Right lobe of liver (tissue), 6 donors: ENCODE measurements at places on chromosomes 1 and 21. TPM values are rescaled to one million over a fixed set of nuclear protein-coding genes. Genes with fewer than 3 reads are reported as not detected.

The PRKCZ gene
- total RNA-seq = 10.3 TPM

The MATN1 gene
- not detected for total RNA-seq

The KIF26B gene
- total RNA-seq = 0.55 TPM

GRCh38 chr1:52400131-52400530 is 4.1 kb downstream of the ORC1 start:
- no peak for DNase-seq
- H3K4me3 ChIP-seq = no peak overlapping the region
- H3K4me1 ChIP-seq = peaks cover 11% of the 10 kb centered on the region
- H3K27ac ChIP-seq = no peak overlapping the region

DNA sequence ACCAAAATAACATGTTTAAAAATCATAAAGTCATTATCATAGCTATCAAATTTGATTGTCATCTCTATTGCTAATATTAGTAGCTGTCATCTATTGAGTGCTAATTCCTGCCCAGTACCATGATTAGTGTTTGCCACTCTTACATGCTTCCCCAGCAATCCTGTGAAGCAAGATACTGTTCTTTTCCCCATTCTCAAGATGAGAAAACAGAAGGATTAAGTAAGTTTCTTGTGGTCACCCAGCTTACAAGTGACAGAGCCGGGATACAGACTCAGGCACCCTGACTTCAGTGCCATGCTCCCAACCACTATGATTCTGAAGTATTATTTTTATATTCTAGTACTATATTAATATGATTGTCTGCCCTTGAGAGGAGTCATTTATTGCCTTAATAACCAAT is 36.5 kb downstream of the LRRC8C start:
- no peak overlapping the region for H3K4me3 ChIP-seq
- no peaks in the 10 kb centered on the region for H3K27me3 ChIP-seq
- no peaks in the 10 kb centered on the region for H3K4me1 ChIP-seq
- H3K36me3 ChIP-seq = no peaks in the 10 kb centered on the region

DNA sequence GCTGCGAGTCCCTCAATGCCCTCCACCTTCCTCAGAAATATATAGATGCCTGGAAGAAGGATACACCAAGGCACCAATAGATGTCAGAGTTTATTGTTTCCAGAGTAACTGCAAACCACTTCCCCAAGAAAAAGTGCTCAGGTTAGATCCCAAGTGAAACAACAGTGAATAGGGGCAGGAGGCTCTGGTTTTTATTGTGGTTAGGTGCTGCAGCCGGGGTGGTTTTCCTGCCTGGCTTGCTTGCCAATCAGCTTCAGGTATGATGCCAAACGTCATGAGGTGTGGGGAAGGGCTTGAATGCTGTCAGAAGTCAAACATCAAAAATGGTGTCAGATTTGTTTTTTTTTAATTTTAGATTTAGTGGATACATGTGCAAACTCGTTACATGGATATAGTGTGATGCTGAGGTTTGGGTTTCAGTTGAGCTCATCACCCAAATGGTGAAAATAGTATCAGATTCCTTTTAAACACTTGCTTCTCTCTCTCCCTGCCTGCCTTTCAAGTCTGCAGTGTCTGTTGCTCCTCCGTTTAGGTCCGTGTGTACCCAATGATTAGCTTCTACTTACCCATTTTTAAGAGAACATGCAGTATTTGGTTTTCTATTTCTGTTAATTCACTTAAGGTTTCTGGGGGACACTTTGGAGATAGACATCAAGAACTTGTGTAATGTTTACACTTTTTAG is 1317.0 kb downstream of the MRPL39 start:
- no peaks in the 10 kb centered on the region for H3K4me1 ChIP-seq
- DNase-seq = no peak
- no peaks in the 10 kb centered on the region for H3K27me3 ChIP-seq
- H3K4me3 ChIP-seq = no peak overlapping the region

GRCh38 chr1:157455318-157455717 is 97.0 kb downstream of the FCRL5 start:
- no peak overlapping the region for H3K27ac ChIP-seq
- H3K4me3 ChIP-seq = no peak overlapping the region
- no peaks in the 10 kb centered on the region for H3K36me3 ChIP-seq
- no peaks in the 10 kb centered on the region for H3K4me1 ChIP-seq
- no peaks in the 10 kb centered on the region for H3K27me3 ChIP-seq
- no peak for DNase-seq

- H3K36me3 ChIP-seq = no peaks in the 10 kb centered on the region
- no peaks in the 10 kb centered on the region for H3K4me1 ChIP-seq
Observed at GRCh38 chr1:20416706-20417105, 69.3 kb downstream of the CAMK2N1 start.

DNA sequence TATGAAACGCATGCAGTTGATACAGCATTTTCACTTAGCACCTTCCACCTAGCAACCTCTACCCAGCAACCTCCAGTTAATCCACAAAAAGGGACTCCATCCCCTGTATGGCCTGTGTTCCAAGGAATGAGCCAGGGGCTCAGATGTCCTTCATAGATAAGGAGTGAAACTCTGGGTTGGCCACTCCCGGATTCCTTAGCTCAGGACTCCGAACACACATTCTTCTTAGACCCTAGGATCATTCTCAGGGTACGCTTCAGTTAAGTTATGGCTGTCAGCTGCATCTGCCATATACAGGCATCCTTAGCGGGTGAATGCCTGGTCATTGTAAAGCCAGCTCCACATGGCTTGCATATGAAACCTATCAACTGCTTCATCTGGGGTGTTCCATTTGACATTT is 15.9 kb upstream of the IFI6 start:
- no peaks in the 10 kb centered on the region for H3K36me3 ChIP-seq
- no peaks in the 10 kb centered on the region for H3K4me1 ChIP-seq
- H3K4me3 ChIP-seq = no peak overlapping the region
- no peaks in the 10 kb centered on the region for H3K27me3 ChIP-seq
- DNase-seq = no peak

DNA sequence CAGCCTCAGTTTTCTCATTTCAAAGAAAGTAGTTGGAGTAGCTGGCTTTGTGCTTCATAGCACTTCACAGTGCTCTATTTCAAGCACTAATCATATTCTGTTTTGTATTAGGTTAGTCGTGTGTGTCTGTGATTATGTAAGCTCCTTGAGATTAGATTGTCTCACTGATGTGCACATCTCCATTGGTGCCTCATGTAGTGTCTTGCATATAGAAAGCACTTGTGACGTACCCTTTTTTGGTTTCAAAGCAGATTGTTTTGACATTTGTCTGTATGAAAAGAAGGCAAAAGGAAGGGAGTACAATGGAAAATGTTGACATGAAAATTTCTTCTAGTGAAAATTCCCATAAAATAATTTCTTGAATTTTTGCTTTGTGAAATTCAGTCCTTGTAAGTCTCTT is 13.9 kb downstream of the BTBD8 start:
- H3K4me1 ChIP-seq = no peaks in the 10 kb centered on the region
- H3K27me3 ChIP-seq = no peaks in the 10 kb centered on the region
- no peaks in the 10 kb centered on the region for H3K36me3 ChIP-seq
- H3K4me3 ChIP-seq = no peak overlapping the region
- DNase-seq = no peak

- DNase-seq = peak; percentile 64
- no peaks in the 10 kb centered on the region for H3K27me3 ChIP-seq
- H3K27ac ChIP-seq = no peak overlapping the region
- H3K4me3 ChIP-seq = no peak overlapping the region
- peaks cover 1% of the 10 kb centered on the region for H3K36me3 ChIP-seq
Observed at GRCh38 chr1:6519935-6520671, 28.6 kb upstream of the PLEKHG5 start.

GRCh38 chr1:181386951-181387350 is 96.4 kb upstream of the CACNA1E start:
- H3K36me3 ChIP-seq = no peaks in the 10 kb centered on the region
- no peaks in the 10 kb centered on the region for H3K27me3 ChIP-seq
- no peak overlapping the region for H3K27ac ChIP-seq
- DNase-seq = no peak
- no peak overlapping the region for H3K4me3 ChIP-seq

DNA sequence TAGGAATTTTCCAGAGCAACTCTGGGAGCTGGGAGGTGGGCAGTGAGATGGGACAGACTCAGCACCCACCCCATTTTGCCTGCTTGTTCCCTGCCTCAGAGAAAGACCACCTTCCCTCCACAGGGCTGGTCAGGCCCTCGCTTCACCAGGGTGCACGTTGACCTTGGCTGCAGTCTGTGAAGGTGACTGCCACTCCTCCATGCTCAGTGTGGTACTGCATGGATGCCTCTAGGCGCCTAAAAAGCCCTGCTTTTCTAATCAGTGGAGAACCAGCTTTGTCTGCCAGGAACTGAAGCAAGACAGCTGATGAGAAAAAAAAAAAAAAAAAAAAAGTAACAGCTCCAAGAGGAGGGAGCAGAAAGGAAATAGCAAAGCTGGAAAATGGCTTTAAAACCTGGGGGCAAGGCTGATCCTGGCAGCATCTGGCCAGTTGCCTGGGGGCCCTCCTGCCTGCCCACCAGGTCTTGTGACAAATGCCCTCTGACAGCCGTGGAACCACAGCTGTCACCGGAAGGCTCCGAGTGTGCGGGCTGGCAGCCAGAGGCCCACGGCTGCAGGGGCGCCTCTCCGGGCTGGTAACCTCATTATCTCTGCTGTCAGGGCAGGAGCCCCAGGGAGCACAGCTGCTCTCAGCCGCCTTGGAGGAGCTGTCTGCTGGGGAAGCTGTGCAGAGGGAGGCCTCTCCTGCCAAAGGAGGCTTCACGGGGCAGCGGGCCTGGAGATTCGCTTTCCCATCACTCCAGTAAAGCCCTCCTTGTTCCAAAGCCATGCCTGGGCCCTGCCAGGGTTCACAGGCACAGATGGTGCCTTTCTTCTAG is 13.7 kb downstream of the KIAA1614 start:
- DNase-seq = no peak
- H3K27ac ChIP-seq = no peak overlapping the region
- no peaks in the 10 kb centered on the region for H3K4me1 ChIP-seq
- no peaks in the 10 kb centered on the region for H3K27me3 ChIP-seq
- H3K4me3 ChIP-seq = no peak overlapping the region
- no peaks in the 10 kb centered on the region for H3K36me3 ChIP-seq

DNA sequence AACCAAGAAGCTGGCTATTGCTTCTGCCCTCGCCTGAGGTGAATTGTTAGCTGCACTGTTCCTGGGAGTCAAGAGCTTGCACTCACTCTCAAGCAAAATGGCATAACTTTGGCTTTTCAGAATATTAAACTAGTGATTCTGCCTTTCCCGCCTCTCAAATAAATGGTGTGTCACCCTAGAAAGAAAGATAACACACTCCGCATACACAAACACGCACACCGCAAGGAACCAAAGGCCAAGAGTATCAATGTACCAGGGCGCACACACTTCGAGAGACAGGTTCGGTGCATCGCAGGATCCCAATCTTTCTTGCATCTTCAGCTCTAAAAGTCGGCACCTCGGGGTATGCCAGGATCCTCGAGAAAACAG is 470 bp upstream of the RTCA start:
- peak overlapping the region; percentile 73 for H3K27ac ChIP-seq
- no peak for DNase-seq
- H3K36me3 ChIP-seq = peaks cover under 1% of the 10 kb centered on the region
- H3K4me1 ChIP-seq = no peaks in the 10 kb centered on the region

GRCh38 chr21:15119486-15119885 is 54.7 kb upstream of the NRIP1 start:
- H3K36me3 ChIP-seq = no peaks in the 10 kb centered on the region
- no peaks in the 10 kb centered on the region for H3K4me1 ChIP-seq
- no peak overlapping the region for H3K27ac ChIP-seq
- DNase-seq = no peak
- H3K27me3 ChIP-seq = no peaks in the 10 kb centered on the region
- no peak overlapping the region for H3K4me3 ChIP-seq

- H3K27me3 ChIP-seq = no peaks in the 10 kb centered on the region
- DNase-seq = peak; percentile 92
- peak within 1 kb of the TSS; percentile 39 for H3K27ac ChIP-seq
- no peaks in the 10 kb centered on the region for H3K36me3 ChIP-seq
- H3K4me1 ChIP-seq = no peaks in the 10 kb centered on the region
Observed at GRCh38 chr1:41484402-41485241, at the start of gene EDN2. TSS of gene EDN2 (minus strand) at chr1:41484683. CDS start at chr1:41484601, 82 bp downstream.

GRCh38 chr21:45154511-45155508 is 80.4 kb downstream of the ADARB1 start:
- no peak for DNase-seq
- no peak overlapping the region for H3K4me3 ChIP-seq
- no peaks in the 10 kb centered on the region for H3K27me3 ChIP-seq
- H3K27ac ChIP-seq = no peak overlapping the region
